Stimulated activated CD8-positive, alpha-beta memory T cell treated with anti-CD3 and anti-CD28 coated beads, Interleukin-15, amount 100 ng/mL, for 4 hours (primary cell): ENCODE measurements at places on chromosomes 3 and 15.

DNA sequence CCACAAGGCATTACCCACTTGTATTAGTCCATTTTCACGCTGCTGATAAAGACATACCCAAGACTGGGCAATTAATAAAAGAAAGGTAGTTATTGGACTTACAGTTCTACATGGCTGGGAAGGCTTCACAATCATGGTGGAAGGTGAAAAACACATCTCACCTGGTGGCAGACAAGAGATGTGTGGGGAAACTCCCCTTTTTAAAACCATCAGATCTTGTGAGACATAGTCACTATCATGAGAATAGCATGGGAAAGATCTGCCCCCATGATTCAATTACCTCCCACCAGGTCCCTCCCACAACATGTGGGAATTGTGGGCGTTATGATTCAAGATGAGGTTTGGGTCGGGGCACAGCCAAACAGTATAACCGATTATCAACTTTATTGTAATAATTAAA lies 17.0 kb upstream of the CMC1 start:
- DNase-seq = no peak

DNA sequence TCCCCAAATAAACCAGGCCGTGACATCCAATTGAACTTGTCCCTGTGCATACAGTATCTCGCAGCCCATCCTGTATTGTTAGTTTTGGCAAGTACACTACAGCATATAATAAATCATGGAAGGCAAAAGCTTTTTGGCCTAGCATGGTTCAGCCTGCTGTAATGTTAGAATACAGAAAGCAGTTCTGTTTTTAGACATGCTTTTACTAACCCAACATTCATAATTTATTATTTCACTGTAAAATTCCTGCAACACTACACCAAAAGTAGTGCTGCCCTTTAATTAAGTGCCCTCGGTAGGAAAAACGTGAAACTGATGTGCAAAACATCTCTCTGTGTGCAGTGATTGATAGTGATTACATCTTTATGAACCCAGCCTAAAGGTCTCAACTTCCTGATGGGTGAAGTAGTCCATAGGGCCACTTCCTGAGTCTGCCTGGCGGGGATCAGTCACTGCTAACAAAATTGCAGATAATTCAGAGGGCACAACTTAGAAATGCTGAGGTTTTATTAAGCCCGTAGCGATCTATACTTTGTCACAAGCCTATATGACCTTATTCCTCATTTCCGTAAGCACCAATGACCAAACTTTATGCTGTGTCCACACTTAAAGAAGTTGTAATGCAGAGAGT lies 227.8 kb downstream of the CDIN1 start:
- DNase-seq = no peak

DNA sequence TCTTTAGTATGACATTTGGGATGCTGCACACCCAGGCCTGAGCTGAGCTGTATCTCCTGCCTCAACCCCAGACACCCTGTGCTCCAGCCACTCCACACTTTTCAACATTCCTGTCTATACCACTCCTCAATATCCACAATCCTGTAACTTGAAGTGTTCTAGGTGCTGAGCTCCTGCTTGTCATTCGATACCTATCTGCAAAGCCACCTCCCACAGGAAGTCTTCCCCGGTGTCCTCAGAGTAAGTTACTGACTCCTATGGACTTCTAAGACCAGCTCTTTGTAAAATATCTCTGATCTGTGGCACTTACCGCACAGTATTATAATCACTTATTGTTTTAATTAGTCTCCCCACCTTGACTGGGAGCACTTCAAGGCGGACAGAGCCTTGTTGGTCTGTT lies 1.2 kb upstream of the CAV3 start:
- DNase-seq = no peak

DNA sequence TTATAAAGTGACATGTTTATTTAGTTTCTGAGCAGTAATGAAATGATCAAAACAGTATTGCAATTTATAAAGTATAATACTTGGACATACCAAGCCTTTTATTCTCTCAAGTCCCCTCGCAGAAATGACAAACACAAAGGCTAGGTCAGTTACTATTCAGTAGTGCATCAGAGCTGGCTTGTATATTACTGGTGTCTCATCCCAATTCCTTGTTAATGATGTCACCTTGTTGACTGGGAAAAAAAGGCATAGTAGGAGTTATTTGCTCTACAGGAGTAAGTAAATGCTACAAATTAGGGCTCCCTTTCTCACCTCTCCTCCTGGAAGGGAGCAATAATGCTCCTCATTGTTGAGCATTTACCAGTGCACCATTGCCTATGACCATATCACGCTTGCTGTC lies 317.6 kb downstream of the CHL1 start:
- DNase-seq = no peak

DNA sequence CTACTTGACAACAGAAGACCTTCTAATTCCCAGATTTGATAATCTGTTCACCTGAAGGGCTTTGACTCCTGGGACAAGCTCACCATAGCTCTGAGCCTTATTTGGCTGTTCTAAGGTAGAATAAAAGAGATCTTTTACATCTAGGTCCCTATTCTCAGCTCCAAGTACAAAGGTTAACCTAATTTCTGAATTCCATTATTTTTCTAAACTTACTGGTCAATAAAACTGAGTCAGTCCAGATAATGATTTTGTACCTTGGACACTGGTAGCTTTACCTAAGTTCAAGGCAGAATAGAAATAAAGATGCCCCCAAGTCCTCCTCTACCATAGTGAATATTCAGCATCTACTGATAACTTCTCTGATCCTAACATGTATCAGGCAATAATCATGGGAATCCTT lies 81.8 kb upstream of the MEX3B start:
- no peak for DNase-seq

GRCh38 chr15:61660579-61660978 lies 399.7 kb downstream of the VPS13C start:
- no peak for DNase-seq

DNA sequence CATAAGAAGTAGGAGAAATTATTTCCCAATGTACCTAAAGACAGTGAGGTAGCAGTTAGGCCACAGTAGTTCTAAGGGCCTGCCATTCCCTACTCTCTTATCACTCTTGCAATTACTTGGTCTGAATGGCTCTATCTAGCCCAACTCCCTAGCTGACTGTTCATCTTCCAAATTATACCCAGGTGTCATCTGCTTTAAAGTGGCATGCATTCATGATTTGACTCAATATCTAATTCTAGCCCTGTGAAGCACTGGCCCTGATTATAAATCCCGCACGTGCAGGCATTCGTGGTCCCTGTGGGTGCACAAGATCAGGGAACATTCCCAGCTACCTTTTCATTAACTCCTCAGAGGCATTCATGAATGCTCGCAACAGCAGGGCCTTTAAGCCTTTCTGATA lies 43.1 kb upstream of the ZNF774 start:
- no peak for DNase-seq

GRCh38 chr3:85821130-85821756 lies 862.5 kb downstream of the CADM2 start:
- no peak for DNase-seq

DNA sequence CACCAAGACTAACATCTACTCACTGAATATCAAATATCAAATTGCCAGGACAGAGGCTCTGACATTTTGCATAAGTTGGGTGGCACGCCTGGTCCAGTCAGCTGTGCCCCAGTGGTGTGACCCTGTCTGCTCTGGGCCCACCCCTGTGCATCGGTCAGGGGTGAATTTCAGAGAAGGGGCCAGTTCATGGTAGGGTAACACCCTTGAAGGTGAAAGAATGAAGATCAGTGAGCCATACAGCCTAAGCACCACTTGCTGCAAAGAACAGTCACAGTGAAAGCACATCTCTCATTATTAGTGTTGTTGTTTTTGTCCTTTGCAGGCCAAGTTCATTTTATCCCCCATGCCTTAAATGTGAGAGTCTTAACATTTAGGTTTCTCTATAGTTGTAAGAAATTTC lies 86.8 kb downstream of the MYRIP start:
- DNase-seq = no peak

DNA sequence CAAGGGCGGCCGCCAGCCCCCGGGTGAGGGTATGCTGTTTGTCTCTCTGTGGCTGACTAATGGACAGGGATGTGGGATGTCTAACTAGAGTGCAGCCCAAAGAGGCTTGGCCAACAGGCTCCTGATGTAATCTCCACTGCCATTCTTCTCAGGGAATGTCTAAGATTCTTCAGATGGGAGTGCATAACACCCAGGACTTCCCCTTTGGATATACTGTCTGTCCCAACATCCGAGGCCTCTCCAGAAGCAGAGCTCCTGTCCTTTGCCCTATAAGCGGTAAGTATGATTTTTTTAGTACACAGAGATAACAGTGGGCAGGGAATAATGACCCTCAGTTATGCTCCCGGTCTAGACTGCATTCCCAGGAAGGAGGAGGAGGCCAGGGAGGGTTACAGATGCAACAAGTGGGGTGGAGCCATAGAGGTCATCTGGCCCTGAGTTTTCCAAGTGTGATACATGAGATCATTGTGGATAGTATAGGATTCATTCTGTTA lies 62.5 kb upstream of the SLCO2A1 start:
- DNase-seq = no peak

- no peak for DNase-seq
Observed at GRCh38 chr3:95926904-95927501, 887.4 kb upstream of the EPHA6 start.
